Activated CD8-positive, alpha-beta memory T cell treated with anti-CD3 and anti-CD28 coated beads for 48 hours (primary cell): ENCODE measurements at places on chromosomes 4 and X.

DNA sequence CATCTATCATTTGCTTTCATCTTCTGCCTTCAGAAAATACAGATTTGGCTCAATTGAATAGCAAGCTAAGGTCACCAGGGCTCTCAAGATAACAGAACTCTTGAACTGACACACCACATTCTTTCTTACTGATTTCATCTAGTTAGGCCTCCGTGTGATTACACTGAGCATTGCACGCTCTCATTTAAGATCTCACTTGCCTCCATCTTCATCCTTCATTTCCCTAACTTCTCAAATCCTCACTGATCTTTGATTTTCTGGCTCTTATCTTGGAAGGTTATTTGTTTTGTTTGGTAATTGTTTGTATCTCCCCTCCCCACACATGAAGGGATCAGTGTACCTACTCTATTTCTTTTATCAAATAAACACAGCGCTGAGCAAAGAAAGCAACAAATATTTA lies 47.7 kb downstream of the MANBA start:
- no peak for DNase-seq

GRCh38 chr4:100288161-100288560 lies 97.9 kb upstream of the DDIT4L start:
- DNase-seq = no peak

DNA sequence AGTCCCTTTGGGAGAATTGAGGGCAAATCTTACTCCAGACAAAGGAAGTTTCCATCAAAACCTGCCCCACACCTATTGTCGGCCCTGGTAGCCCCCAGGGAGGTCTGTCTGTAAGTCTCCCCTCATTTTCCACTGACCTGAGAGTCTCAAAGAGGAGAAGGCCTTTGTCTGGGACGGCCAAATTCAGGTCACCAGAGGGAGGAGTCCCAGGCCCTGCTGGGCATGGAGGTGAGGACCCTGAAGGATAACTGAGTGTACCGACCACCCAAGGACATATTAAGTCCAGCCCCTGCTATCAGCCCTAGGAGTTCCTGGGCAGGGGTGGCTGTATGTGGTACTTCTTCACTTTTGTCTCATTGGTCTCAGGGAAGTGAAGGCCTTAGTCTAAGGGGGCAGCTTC lies 229.9 kb downstream of the FGF13 start:
- no peak for DNase-seq

GRCh38 chr4:85402371-85402770 lies 72.6 kb upstream of the ARHGAP24 start:
- no peak for DNase-seq

GRCh38 chr4:20684852-20685763 lies 15.2 kb upstream of the PACRGL start:
- no peak for DNase-seq

- DNase-seq = peak; percentile 8
These were observed at the start of gene RBM47 for GRCh38 chr4:40629401-40630334. Gene RBM47, minus strand, starts transcription at chr4:40629864. Its CDS starts 190,971 bp downstream, at chr4:40438893.

DNA sequence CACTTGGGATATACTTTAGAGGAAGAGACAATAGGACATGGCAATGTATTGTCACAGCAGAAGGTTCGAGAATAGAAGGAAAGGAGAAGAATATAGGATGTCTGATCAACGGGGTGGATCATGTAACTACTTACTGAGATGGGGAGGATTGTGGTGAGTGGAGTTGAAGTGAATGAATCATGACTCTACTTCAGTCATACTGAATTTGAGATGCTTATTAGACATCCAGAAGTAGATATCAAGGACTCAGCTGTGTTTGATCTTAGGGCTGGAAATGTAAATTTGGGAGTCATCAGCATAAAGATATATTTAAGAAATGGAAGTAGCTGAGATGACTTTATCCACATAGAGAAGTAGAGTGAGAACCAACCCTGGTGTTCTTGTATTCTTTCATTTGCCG lies 29.1 kb upstream of the DHX15 start:
- no peak for DNase-seq

DNA sequence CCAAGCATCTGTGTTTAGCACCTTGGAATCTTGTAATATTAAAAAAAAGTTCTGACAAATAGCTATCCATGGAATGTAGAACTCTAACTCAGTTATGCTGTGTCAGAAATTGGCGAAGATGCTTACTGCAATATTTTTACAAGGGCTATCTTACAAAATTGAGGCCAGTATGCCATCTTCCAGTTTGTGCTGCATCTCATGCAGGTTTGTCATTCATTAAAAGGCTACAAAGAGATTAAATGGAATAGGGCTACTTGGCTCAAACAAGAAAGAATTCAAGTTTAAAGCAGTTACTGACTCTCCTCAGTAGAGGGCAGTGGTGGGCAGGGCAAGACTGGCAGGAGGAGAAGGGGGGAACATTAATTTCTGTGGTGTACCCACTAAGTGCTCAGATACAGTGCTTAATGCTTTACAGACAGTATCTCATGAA lies 66.5 kb downstream of the SHROOM4 start:
- DNase-seq = no peak

- no peak for DNase-seq
These were observed 66.0 kb upstream of the FAT1 start for GRCh38 chr4:186789651-186790050.

DNA sequence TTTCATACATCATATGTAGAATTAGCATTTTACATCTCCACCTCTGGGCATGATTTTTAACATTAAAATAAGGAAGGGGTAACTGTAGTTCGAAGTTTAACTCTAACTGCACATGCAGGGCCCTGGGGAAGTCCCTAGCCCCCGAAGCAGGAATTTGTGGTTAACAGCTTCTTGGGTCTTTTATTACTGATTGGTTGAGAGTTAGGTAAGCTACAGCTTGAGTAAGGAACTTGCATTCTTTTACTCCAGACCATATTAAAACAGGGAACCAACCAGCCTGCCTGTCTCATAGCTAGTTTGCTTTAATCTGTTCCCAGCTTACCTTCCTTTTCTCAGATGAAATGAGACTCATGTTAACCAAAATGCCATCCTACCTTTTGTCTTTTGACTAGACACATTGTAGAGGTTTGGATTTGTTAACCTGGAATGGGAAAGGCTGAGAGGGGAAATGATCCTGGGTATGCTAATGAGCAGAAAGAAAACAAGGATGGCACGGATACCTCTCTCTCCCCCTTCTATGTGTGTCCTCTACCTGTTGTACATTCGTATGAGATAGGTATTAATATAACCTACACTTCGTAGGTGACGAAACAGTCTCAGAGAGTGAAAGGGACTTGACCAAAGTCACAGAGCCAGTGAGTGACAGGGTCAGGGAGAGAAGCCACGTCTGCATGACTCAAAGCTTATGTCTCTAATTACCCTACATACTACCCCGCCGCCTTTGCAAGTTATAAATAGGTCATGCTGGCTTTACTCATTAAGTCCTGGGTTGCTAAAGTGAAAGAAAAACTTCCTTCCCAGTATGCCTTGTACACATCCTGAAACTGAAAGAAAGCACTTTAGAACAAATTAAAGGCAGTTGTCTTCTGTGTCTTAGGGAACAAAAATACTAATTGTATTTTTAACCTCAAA lies 119.5 kb upstream of the AFF2 start:
- DNase-seq = no peak

DNA sequence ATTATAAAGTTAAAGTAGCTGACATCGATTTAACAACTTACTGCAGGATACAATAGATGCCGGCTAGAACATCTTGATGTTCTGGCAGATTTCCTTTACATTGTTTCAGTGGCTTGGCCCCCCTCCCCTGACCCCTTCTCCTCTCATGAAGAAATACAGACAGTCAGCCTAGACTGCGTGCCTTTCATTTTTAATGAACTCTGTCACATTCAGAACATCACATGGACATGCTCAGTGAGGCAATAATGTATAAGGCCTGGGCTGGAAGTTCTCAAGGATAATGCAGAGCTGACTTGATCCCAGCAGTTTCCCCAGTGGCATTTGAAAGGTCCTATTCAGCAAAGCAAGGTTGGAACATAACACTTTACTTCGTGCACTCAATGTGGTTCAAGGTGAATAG lies 239.2 kb downstream of the ANK2 start:
- DNase-seq = no peak

- DNase-seq = no peak
These were observed 70.8 kb downstream of the PPARGC1A start for GRCh38 chr4:23819041-23819511.

DNA sequence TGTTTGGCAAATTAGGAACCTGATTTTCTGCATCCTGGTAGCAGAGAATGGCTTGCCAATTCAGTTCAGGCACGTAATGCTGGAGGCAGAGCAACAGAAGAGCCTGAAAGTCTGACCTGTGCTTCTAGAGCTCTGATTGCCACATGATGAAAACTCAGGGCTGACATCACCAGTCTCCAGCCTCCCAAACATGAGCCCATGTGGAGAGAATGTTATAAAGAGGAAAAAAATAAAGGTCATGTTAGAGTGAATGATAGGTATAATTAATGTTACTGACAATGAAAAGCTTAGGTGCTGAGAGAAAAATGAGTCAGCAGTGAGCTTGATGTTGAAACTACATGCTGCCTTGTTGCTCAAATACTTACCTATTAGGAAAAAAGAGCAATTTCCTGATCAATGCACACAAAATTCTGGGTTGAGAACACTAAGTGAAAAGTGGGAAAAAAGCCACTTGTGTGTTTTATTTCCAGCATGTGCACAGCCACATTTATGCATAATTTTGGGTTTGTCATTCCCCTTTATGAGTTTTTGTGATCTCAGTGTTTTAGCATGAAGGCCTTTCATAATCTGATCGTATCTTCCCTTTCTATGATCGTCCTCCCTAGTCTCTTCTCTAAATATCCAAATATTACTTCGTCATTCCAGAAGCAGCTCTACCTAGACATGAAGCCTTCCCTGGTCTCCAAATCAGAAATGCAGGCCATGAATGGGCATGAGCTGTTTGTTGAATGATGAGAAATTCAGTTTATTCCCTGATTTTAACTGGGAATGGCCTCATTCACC lies 113.3 kb upstream of the CPEB2 start:
- DNase-seq = no peak

DNA sequence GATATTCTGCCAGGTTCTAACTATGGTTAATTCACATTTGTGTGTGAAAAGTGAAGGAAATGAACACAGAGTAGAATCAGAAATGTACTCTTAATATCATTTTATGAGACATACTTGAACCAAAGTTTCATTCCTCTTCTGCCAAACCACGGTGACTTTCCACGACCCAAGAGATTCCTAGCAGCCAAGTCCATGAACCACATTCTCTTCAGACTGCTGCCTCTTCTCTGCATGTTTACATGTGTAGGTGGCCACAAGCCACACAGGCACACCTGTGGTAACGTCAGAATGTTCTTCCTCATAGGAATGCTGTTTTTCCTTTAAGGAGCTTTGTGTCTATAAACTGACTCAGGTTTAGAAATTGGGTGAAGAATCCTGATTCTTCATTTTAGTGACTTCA lies 1411.2 kb downstream of the RAPGEF2 start:
- DNase-seq = no peak

- no peak for DNase-seq
These were observed 514 bp downstream of the FANCB start for GRCh38 chrX:14872355-14872754.
